ENCODE measurements at places on chromosomes 11 and 22. TPM values are rescaled to one million over a fixed set of nuclear protein-coding genes. Genes with fewer than 3 reads are reported as not detected.

GRCh38 chr11:130580891-130581492 lies 132.5 kb downstream of the ADAMTS15 start:
- peaks cover 6% of the 10 kb centered on the region for H3K4me1 ChIP-seq
- no peaks in the 10 kb centered on the region for H3K36me3 ChIP-seq
- H3K27me3 ChIP-seq: no peaks in the 10 kb centered on the region
- peak; percentile 17 for DNase-seq

Gene SAA4
- not detected for total RNA-seq

DNA sequence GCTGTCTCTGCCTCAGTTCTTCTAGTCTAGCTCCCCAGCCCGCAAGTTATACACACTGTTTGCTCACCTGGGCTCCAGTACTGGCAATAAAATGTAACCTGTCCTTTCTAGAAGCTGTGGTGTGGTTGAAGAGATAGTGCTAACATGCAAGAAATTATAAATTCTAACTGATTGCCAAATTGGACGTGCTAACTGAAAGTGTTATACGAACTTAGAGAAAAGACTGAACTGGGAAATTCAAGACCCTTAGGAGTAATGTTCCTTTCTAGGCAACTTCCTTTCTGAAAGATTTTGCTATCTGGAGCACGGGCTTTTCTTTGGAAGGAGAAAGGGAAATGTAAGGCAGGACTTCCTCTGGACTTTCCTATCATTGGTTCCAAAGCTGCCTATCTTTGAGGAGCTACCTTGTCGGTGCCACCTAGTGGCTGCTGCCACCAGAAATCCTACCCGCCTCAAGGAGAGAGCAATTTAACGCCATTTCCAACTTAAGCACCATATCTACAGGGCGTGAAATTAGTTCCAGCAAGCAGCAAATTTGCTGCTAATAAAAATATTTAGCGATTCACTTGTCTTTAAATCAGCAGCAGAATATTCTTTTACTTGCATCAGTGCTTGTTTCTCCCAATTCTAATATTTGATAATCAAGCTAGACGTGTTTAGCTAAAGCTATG lies 12.7 kb upstream of the TMEM218 start:
- H3K27me3 ChIP-seq: peaks cover 2% of the 10 kb centered on the region
- no peaks in the 10 kb centered on the region for H3K36me3 ChIP-seq
- peak; percentile 53 for DNase-seq
- H3K27ac ChIP-seq: no peak overlapping the region
- no peak overlapping the region for H3K4me3 ChIP-seq

Gene GUCY1A2
- 55.2 TPM for total RNA-seq

Gene SCUBE2
- total RNA-seq: 27.6 TPM

- DNase-seq: peak; percentile 27
- no peak overlapping the region for H3K4me3 ChIP-seq
- no peaks in the 10 kb centered on the region for H3K36me3 ChIP-seq
- no peak overlapping the region for H3K27ac ChIP-seq
- H3K27me3 ChIP-seq: peaks cover 5% of the 10 kb centered on the region
Observed at GRCh38 chr11:134819041-134819440, 407.0 kb upstream of the B3GAT1 start.

- no peak overlapping the region for H3K4me3 ChIP-seq
- H3K36me3 ChIP-seq: no peaks in the 10 kb centered on the region
- no peaks in the 10 kb centered on the region for H3K4me1 ChIP-seq
- no peaks in the 10 kb centered on the region for H3K27me3 ChIP-seq
- peak; percentile 6 for DNase-seq
- H3K27ac ChIP-seq: no peak overlapping the region
Observed at GRCh38 chr11:126628790-126629621, 273.5 kb downstream of the ST3GAL4 start.

- H3K4me3 ChIP-seq: no peak overlapping the region
- DNase-seq: peak; percentile 53
- H3K27ac ChIP-seq: no peak overlapping the region
- H3K36me3 ChIP-seq: no peaks in the 10 kb centered on the region
- H3K4me1 ChIP-seq: no peaks in the 10 kb centered on the region
Observed at GRCh38 chr11:78181185-78181584, 7.2 kb downstream of the KCTD21 start.

GRCh38 chr11:8717876-8718753 lies 35.5 kb downstream of the RPL27A start:
- no peaks in the 10 kb centered on the region for H3K27me3 ChIP-seq
- no peak overlapping the region for H3K4me3 ChIP-seq
- peak overlapping the region; percentile 78 for H3K27ac ChIP-seq
- peaks cover 44% of the 10 kb centered on the region for H3K4me1 ChIP-seq

- no peaks in the 10 kb centered on the region for H3K27me3 ChIP-seq
- H3K4me3 ChIP-seq: no peak overlapping the region
- no peaks in the 10 kb centered on the region for H3K36me3 ChIP-seq
Observed at GRCh38 chr11:3134218-3134621, 30.9 kb downstream of the OSBPL5 start.

Gene SEPTIN3
- 0.51 TPM for total RNA-seq

GRCh38 chr11:106473089-106473722 lies 395.7 kb downstream of the AASDHPPT start:
- H3K27ac ChIP-seq: no peak overlapping the region
- H3K27me3 ChIP-seq: no peaks in the 10 kb centered on the region
- H3K36me3 ChIP-seq: no peaks in the 10 kb centered on the region

DNA sequence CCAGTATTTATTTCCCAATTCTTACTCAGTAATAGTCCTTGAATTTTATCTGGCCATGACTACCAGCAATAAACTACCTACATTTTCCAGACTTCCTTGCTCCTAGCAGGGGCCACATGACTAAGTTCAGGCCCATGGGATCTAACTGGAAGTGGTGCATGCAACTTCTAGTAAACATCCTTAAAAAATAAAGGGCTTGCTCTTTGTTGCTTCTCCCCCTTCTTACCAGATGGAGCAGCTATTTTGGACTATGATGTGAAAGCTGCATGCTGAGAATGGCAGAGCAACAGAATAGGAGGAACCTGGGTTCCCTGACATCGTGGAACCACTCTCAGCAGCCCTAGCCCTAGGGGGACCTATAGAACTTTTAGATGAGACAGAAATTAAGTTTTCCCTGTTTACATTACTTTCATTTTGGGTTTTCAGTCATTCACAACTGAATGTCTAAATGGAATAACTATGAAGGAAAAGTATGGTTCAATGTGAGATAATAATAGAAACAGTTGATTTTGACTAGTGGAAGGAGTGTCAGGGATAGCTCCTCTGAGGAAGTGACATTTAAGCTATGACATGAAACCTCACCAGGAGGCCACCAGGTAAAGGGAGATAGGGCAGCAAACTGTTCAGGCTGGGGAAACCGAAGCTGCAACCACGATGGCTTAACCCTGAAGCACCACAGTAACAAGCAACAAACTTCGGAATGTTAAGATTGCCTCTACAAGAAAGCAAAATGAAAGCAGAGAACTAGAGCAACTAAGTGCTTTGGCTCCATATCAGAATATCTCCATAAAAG lies 48.9 kb downstream of the PHF21A start:
- no peaks in the 10 kb centered on the region for H3K27me3 ChIP-seq
- peaks cover 15% of the 10 kb centered on the region for H3K36me3 ChIP-seq
- no peak overlapping the region for H3K27ac ChIP-seq
- DNase-seq: no peak
- no peak overlapping the region for H3K4me3 ChIP-seq

DNA sequence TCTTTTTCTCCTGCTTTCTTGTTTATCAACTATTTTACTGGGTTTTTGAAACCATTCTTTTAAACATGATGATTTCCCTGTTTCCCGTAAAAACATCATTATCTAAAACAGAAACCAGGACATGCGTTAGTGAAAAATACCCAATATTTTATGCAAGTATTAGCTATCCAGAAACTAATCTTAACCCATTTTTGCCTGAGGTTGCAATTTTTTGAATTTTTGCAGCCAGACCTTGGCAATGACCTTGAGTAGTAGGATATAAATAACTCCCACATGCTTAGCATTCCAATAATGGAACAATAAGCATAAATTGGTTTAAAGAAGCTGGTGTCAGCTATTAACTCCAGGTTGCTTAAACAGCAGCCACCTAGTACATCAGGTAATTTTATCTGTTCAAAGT lies 308.9 kb upstream of the ANO3 start:
- no peaks in the 10 kb centered on the region for H3K4me1 ChIP-seq
- H3K36me3 ChIP-seq: no peaks in the 10 kb centered on the region
- no peak overlapping the region for H3K4me3 ChIP-seq
- H3K27me3 ChIP-seq: no peaks in the 10 kb centered on the region
- DNase-seq: no peak

DNA sequence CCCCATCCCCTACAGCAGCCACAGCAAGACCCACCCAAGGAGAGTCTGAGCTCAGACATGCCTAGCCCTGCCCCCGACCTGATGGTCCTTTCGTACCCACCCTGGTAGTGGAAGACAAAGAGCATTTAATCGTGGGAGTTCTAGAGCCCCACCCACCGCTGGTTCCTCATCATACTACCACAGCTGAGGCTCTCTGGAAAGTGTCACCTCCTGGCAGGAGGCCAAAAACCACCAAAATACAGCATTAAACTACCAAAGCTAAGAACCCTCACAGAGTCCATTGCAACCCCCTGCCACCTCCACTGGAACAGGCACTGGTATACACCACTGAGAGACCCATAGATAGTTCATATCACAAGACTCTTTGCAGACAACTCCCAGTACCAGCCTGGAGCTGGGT lies 311.1 kb downstream of the TENM4 start:
- no peaks in the 10 kb centered on the region for H3K4me1 ChIP-seq
- DNase-seq: no peak
- no peaks in the 10 kb centered on the region for H3K36me3 ChIP-seq

DNA sequence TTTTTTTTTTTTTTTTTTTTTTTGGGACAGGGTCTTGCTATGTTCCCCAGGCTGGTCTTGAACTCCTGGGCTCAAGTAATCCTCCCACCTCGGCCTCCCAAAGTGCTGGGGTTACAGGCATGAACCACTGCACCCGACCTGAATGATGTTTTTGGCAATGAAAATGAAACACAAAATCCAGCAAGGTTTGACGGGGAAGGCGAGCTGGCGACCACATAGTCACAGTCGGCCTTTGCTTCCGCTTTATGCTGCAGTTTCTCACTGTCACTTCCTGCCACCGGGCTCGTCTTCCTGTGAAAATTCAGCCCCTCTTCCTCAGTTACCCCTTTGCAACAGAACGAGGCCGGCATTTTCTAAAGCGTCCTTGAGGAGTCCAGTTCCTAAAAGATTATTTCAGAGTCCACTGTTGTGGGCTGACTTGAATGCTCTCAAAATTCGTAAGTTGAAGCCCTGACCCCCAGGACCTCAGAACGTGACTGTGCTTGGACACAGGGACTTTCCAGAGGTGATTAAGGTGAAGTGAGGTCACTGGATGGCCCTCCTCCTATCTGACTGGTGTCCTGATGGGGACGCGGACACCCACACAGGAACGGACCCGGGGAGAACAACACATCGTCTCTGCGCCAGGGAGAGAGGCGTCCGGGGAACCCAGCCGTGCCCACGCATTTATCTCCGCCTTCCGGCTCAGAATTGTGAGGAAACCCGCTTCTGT lies 2.9 kb upstream of the BID start:
- H3K27me3 ChIP-seq: no peaks in the 10 kb centered on the region
- H3K4me3 ChIP-seq: peak overlapping the region; percentile 24
- H3K27ac ChIP-seq: peak overlapping the region; percentile 92
- no peaks in the 10 kb centered on the region for H3K36me3 ChIP-seq
- no peak for DNase-seq

DNA sequence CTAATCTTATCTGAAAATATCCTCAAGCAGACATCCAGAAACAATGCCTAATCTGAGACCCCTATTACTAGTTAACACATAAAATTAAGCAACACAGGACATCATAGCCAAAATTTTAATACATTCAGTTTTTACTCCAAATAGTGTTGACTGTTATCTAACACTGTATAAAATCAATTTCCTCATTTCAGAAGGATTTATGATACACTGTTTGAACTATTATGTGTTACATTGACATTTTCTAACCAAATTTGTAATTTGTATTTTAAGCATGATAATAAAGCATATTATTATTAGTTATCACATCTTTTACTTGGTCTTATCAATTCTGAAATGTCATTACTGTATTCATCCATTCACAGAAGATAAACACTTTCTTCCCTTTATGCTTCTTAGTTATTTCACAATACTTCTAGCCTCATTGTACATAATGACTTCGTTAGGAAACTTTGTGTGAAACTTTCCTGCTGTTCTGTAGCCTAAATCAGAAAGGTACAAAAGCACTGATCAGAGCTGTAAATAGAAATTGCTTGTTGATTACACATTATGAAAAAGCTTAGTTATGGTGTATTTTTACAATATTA lies 1248.9 kb downstream of the JRKL start:
- H3K27ac ChIP-seq: no peak overlapping the region
- no peak overlapping the region for H3K4me3 ChIP-seq
- H3K36me3 ChIP-seq: no peaks in the 10 kb centered on the region
- peaks cover 18% of the 10 kb centered on the region for H3K4me1 ChIP-seq
- DNase-seq: no peak
- H3K27me3 ChIP-seq: peaks cover 4% of the 10 kb centered on the region

DNA sequence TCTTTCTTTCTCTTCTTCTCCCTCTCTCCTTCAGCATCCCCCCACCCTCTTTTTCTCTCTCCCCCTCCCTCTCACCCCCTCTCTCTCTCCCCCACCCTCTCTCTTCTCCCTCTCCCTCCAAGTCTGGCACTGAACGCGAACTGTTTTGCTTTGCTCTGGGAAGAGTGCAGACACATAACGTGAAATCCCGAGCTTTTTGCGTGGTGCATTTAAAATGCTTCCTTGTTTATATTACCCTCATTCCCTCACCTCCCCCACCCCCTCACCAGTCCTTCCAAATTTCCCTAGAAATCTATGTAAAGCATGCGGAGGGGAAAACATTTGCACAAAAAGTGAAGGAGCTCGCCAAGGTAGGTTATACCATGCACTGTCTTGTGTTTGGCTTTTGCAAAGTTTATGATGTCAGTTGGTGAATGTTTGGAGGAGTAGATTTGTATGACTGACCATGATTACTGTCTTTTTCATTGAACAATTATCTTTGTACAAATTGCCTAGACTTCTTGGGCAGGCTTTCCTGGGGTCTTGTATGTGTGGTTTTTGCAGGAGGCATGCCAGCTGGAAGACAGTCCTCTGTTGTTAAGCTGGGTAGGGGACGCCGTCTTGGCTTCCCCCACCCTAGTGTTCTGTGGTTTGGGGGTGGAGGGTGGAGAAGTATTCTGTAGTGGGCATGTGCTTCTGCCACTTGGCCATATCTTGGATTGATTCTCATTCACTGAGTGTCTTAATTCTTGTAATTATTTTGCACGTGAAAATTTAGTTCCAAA lies 123.7 kb upstream of the HSD17B12 start:
- H3K27me3 ChIP-seq: peaks cover 32% of the 10 kb centered on the region
- H3K27ac ChIP-seq: no peak overlapping the region

Gene CNIH2
- total RNA-seq: 3.4 TPM

- H3K4me1 ChIP-seq: no peaks in the 10 kb centered on the region
- no peak overlapping the region for H3K27ac ChIP-seq
- no peaks in the 10 kb centered on the region for H3K36me3 ChIP-seq
- DNase-seq: peak; percentile 31
- H3K27me3 ChIP-seq: no peaks in the 10 kb centered on the region
- no peak overlapping the region for H3K4me3 ChIP-seq
Observed at GRCh38 chr11:12995188-12995587, 13.9 kb upstream of the RASSF10 start.

- DNase-seq: no peak
- no peaks in the 10 kb centered on the region for H3K36me3 ChIP-seq
- no peaks in the 10 kb centered on the region for H3K27me3 ChIP-seq
- no peak overlapping the region for H3K27ac ChIP-seq
- H3K4me1 ChIP-seq: no peaks in the 10 kb centered on the region
Observed at GRCh38 chr11:70900540-70900939, 351.8 kb downstream of the SHANK2 start.

Gene OSBP2
- 12.3 TPM for total RNA-seq

Measured in lung (tissue), 17 donors.